HEK293T (cell line): ENCODE measurements at places on chromosomes 6 and 20.
A peak's percentile ranks its signal among the peaks of the same experiment; 100 is the strongest.

- DNase-seq, result no peak
Observed at GRCh38 chr6:144500892-144501291, 215.8 kb downstream of the UTRN start.

DNA sequence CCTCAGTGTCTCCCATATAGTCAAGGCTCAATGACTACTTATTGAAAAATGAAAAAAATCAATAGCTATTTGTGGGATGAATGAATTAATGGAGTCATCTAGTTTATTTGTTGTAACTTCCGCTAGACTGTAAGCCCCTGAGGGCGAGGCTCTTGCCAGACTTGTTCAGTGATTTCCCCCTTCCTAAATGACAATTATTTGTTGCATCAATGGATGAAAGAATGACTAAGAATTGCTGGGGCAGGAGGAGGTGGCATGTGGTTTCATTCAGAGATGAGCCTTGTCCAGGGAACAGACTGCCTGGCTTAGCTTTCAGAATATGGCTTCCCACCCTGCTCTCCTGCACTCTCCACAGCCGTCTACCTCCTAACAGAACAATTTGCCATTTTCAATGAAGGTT is 1.1 kb upstream of the PRELID3B start:
- no peak for DNase-seq

DNA sequence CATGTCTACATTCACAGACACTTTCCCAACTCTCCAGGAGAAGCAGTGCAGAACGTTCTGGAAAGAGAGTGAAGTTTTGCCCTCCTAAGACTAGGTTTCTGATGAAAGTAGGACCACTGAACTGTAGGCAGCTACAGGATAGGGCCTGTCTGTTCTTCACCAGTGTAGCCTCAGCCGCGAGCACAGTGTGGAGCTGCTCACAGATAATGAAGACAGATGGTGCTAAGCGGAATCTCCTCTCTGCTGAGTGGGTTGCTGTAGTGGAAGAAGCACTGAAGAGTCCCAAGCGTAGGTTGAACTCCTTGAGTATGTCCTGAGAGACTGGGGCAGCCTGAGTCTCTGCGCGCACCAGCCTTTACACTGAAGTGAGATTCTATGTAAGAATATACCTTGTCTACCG is 170.2 kb downstream of the PACRG start:
- DNase-seq, result no peak

GRCh38 chr20:11880680-11881079 is 37.0 kb upstream of the BTBD3 start:
- DNase-seq, result no peak

DNA sequence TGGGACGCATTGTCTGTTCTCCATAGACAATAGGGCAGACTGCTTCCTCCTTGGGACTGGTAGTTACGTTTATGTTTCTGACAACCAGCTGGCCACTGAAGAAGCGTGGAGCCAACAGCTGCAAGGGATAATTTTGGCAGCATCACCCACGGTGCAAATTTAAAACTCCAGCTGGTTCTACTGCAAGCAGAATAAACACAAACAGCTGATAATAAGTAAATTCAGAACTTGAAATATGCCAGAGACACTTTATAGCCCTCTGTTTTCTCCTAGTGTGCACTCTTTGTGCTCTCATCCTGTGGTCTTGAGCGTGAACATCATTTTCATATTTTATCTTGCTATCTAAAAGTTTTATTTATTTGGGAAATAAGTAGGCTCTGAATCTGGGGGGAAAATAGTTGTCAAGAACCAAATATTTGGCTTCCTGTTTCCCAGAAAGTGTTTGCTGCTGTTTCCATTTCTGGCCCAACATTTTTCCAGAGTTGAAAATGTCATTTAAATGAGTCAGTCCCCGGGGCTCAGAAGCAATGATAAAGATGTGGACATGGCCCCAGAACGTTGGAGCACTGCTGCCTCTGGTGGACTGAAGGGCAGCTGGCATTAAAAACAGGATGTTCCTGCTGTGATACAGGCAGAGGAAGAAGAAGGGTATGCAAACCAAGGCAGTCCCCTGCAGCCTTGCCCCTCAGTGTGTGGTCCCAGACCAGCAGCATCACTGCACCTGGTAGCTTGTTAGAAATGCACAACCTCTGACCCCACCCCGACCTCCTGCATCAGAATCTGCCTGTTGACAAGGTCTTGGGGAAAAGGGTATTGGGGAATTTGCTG is 12.5 kb upstream of the THBD start:
- DNase-seq, result peak; percentile 25

- no peak for DNase-seq
Observed at GRCh38 chr20:51926670-51927305, 124.5 kb upstream of the SALL4 start.

GRCh38 chr6:124467366-124467765 is 494.9 kb upstream of the RNF217 start:
- no peak for DNase-seq

- DNase-seq, result no peak
Observed at GRCh38 chr6:78300885-78301284, 566.5 kb upstream of the IRAK1BP1 start.

DNA sequence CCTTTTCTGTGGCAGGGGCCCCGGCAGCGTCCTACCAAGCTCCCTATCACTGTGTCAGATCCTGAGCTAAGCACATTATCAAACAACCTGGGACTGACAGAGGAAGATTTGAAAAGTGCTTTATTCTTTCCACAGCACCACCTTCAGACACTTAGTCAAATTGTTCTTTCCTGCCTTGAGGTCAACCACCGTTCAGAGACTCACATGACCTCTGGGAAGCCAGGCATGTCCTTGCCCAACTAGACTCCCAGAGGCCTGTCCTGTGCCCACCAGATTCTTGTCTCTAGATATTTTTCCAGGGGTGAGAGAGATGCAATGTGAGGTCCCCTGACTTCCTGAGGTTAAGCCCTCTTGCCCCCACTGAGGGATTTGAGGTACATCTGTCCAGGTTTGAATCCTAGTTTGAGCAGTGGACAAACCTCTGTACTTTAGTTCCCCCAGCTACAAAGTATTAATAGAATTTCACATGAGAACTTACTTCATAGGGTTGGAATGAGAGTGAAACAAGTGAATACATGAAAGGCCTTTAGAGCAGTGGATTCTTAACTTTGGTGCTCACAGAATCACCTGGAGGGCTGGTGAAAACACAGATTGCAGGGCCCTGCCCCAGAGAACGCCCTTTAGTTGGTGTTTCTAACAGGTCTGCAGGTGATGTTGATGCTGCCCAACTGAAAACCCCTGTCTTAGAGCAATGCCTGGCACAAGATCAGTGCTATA is 179.8 kb downstream of the CLIC5 start:
- DNase-seq, result no peak

DNA sequence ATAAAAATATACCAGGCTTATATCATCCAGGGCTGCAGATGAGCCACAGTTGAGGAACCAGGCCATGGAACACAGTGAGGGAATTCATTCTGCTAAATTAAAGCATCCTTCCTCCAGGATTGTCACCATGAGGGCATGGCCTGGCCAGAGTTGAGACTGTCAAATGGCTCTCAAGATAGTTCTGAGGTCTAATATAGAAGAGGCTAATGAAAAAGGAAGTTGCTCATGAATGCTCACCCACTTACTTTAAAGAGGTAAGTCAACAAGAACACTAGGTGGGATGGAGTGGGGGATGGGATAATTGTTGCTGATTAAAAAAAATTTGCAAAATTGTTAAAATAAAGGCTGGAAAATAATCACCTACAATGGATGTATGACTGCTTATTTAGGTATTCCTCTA is 72.0 kb upstream of the GCM1 start:
- DNase-seq, result no peak

DNA sequence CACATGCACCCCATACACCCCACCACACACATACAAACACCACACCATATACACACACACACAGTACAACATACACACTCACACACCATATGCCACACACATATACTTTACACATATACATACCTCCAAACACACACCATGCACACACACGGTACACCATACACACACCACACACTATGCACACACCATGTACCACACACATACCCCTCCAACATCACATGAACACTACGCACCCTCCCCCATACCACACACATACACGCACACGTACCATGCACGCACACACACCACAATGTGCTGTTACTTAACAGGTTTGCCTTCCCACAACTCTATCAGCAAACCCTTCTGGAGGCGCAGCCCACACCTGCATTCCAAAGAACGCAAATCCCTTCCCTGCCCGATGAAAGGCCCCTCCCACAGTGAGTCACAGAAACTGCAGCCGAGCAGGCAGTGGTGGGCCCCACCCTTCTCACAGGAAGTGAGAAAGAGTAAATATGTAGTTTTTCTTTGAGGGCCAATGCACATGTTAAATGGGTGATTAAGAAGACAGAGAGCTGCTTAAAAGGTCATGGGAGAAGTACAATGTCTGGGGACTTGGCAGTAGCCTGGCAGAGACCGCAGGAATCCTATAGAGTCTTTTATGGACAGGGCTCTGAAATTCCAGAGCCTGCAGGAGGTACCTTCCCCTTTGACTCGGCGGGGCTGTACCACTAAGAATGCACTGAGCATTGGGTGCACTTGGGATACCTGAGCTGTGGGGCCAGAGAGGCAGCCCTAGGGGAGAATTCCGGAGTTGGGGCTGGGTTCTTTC is 34.1 kb upstream of the EZR start:
- peak; percentile 61 for DNase-seq

DNA sequence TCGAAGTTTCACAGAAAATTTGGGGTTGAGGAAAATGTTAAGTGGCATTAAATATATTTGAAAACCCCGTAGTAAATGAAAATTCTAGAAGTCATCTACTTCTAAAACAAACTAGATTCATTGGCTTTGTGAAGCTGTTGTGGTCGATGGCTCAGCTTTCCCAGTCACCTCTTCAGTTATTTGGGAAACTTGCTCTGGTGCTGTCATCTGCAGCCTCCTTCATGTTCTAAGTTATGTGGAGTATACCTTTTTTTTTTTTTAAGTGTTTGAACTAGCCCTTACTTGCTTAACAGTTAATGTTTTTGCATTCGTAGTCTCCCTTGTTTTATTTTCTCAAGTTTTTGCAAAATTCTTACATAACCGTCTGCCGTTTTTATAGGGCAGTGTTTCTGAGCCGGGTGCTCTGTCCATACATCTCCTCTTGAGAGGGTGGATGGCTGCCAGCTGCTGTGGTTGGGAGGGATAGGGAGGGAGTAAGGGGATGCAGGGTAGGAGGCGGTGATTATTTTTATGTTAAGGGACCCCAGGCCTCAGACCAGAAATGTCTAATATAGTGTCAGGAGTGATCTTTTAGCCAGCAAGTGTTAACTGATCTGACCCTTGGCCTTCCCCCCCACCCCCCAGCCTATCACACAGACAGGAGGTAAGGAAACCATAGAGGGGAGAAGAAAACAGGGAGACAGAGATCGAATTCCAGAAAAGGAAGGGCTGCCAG is 7.1 kb downstream of the RREB1 start:
- DNase-seq, result no peak

GRCh38 chr20:55095745-55096400 is 620.5 kb downstream of the DOK5 start:
- no peak for DNase-seq

DNA sequence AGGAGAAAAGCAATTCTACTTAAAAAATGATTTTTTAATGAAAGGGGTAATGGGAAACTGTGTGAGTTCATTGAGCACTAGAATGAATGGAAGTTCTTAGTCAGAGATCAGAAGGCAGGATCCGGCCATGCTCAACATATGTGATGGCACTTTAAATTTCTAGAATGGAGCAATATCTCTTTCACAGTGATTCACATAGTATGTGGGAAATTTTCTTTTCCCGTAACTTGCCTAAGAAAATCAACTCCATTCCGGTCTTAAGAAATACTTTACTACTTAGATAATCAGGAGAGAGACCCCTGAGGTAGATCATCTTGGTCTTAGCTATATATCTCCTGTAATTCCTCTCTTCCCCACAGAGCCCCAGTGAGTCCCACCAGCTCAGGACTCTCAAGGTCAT is 131.8 kb downstream of the SCML4 start:
- no peak for DNase-seq

DNA sequence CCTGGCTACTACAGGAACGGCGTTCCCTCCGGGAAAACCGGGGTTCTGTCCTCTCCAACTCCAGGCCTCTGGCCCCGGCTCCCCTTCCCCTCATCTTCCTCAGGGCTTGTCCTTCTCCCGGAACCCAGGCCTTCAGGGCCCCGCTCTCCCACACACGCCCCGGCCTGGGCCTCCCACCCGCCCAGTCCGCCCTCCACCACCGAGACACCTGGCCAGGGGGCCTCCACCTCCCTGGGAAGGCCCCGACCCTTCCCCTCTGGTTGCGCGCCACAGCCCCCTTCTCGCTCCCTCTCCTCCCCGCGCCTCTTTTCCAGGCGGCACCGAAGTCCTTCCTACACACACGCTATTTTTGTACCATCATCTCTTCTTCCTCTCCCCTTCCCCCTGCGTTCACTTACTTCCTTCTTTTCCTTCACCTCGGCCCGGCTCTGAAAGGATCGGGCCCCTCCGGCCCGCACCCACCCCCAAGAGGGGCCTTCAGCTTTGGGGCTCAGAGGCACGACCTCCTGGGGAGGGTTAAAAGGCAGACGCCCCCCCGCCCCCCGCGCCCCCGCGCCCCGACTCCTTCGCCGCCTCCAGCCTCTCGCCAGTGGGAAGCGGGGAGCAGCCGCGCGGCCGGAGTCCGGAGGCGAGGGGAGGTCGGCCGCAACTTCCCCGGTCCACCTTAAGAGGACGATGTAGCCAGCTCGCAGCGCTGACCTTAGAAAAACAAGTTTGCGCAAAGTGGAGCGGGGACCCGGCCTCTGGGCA is 1.3 kb upstream of the SIRPA start:
- DNase-seq, result no peak

DNA sequence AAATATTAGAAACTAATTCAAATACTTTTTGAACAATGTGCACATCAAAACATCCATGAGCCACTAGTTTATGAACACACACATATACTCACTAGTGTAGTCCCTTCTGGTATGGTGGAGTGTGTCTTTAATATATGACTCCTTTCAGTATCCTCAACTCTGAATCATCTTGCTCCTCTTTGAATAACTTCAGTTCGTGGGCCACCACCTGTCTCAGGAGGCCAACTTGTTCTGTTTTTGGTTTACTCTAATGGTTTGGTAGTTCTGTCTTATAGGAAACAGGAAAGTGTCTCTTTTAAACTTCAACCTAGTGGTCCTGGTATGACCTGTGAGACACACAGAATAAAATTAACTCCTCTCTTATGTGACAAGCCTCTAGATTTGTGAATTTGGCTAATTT is 55.6 kb downstream of the ZNF292 start:
- no peak for DNase-seq

GRCh38 chr6:31680226-31681134 is at the start of gene LY6G5C:
Gene LY6G5C (minus strand): TSS chr6:31681067. CDS start chr6:31680373, 694 bp downstream.
- DNase-seq, result peak; percentile 82
